ENCODE measurements at places on chromosomes 6 and 20.

GRCh38 chr6:157427969-157428368 is 47.0 kb downstream of the ZDHHC14 start:
- no peak for DNase-seq

DNA sequence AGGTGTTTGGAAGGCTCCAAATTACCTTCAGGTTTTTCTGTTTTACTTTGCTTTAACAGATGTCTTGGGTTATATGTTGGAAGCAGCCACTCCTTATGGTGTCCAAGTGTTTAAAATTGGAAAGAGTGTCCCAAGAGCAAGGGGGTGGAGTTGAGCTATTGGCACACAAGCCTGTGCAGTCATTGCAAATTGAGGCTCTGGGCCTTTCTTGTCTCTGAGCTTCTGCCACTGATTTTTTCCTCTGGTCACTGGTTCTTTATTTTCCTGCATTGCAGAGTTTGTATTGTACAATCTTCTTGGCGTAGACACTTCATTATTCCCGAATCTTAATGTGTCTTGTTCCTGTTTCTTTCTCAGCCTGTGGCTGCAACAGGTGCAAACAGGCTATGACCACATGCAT is 598.8 kb downstream of the RNF144B start:
- no peak for DNase-seq

- no peak for DNase-seq
These were observed 240.5 kb upstream of the PLN start for GRCh38 chr6:118307581-118307980.

DNA sequence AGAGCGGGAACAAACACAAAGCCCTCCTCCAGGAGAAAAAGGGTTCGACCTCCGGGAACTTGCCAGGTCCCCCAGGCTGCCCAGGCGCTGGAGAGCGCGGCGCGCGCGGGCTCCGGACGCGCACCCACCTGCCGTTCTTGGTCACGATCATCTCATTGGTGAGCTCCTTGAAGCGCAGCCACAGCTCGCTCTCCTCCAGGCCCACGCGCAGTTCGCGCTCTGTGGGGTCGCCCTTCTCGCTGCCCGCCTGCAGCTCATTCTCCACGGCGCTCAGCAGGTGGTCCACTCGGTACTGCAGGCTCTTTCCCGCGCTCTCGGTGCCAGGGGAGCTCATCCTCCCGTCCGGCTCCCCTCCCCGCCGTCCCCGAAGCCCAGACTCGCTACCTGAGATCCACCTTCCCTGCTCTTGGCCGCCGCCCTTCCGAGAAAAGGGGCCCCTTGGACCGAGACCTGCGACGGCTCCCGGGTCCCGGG is 356 bp downstream of the TBXT start:
- DNase-seq: no peak

DNA sequence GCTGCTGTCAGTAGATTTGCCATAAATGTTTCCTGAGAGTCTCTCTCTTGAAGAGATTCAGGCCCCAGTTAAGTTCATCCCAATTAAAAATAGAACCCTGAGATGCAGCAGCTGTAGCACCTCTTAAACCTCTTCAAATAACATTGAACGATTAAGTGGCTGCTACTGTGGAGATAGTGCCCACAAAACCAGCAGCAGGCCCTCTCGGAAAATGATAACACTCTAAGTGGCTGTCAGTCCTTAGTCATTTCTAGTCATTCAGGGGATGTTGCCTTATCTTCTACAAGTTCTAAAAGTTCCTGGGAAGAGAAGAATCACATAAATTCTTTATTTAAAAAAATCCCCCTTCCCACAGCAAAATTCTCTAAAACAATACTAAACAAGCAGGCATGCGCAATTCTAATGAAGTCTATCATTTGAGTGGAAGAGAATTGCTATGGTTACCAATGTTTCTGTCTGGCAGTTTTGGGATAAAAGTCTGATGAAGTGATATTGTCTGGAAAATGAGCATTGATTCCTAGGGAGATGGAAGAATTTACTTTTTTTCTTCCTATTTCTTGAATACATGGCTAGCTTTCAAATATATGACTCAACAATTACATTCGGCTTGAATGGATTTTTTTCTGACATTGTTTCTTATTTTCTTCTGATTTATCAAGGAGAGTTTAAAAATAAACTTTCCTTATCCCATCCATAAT is 131.9 kb downstream of the TRMT11 start:
- DNase-seq: no peak

DNA sequence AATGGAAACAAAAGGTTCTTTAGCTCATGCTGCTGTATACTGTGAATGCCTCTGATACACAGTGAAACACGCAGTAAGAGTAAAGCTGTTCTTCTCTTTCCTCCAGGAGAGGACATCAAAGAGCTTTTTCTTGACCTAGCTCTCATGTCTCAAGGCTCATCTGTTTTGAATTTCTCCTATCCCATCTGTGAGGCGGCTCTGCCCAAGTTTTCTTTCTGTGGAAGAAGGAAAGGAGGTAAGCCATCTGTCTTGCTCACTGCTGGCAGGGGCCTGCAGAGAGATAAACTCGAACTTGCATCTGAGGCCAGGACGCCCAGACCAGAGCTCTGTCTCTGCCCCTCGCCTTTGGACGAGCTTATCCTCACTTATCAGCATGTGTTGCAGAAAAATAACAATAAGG is 37.7 kb downstream of the LY86 start:
- DNase-seq: no peak

DNA sequence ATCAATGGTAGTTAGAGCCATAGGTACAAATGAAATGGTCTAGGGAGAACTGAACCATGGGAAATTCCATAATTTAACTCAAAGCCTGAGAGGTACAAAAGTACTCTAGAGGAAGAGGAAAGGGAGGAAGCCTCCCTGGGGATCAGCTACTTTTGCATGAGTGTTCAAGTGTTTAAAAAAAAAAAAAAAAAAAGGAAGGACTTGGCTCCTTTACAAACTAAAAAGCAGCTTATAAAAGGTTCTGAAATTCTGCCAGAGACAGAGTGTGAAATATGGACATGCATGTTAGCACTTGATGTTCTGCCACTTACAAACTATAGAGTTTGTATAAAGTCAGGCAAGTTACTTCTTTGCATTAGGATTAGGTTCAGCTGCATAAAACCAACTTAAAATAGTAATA is 290.0 kb downstream of the TBC1D7 start:
- no peak for DNase-seq

DNA sequence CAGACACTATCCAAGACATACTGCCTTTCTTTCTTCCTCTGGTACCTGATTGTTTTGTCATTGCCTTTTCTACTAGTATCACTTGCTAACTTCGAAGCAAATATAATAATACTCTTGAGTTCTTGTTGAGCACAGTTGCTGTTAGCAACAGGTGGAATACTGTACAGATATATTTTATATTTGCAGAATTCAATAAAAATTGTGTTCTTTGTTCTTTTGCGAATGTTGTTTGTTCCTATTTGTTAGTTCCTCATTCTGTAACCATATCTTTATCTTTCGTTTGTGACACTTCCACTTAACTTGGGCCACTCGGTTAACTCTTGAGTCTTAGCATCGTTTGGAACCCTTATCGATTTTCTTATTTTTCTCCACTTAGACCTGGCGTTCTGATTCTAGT is 868 bp downstream of the CYB5R4 start:
- DNase-seq: no peak

GRCh38 chr6:10205892-10206291 is 209.0 kb downstream of the TFAP2A start:
- DNase-seq: no peak

DNA sequence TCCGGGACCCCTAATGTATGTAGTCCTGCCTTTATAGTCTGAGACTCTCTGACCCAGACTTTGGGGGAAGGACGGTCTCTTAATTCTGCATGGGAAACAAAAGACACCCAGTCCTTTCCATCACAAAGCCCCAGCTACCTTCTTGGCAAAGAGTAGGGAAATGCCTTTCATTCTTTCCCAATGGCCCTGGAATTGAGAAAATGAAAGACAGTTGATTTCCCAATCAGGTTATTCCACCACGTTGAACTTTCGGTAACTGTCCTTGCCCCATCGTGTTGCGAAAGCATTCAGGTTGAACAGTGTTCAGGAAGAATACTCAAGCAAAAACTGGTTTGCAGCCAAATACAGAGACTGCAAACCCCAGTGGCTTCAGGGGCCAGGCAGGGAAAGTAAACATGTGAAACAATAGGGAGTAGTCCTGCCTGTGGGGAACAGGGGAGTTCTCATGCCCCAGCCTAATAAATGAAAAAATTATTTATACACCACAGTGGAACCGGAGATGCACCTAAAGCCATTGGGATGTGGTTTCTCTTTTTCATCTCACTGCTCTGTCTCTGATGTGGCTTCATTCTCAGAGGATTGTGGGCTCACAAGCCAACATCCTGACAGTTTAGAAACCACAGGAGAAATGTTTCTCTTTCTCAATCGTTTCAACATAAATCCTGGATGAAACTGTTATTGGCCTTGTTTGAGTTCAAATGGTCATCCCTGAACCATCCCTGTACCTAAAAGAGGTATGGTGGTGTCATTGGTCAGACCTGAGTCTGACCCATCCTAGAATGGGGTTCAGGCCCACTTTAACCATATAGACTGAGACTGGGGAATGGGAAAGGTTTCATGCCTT is 44.2 kb upstream of the SLC9A8 start:
- no peak for DNase-seq

DNA sequence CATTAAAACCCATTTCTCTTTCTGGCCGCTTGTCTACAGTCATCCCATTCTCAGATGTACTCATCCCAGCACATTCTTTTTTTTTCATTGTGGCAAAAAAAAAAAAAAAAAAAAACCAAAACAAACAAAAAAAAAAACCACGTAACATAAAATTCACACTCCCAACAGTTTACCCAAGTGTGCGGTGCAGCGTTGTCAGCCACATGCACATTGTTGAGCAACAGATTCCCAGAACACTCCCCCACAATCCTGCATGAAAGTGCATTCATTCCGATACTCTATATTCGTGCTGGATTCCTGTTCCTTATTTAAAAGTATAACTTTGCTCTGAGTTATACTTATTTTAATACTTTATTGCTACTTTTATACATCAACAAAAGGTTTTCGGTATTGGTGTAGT is 96.0 kb downstream of the SASH1 start:
- no peak for DNase-seq

- DNase-seq: no peak
These were observed 97.4 kb downstream of the EPB41L2 start for GRCh38 chr6:130965656-130966055.

DNA sequence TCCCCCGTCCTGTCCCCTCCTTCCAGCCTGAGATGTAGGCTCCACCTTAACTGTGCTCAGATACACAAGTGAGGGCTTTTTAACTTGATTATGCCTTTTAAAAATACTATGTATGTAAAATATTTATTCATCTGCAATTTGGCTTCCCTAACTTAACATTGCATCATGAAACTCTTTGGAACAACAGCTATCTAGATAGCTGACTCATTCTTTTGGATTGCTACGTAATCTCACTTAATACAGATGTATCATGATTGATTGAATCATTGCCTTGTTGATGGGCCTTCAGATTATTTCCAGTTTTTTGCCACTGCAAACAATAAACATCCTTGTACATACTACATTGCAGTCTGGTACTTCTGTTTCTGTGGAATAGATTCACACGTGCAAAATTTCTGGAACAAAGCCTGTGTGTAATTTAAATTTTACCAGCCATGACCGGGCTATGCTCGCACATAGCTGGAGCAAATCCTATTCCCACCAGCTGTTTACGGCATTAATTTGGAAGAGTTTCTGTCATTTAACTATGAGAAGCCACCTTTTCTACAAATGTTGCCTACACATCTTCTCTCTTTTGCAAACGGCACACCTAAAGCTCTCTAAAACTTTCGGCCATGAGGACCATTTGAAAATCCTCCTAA is 6.5 kb downstream of the PRND start:
- no peak for DNase-seq

- DNase-seq: no peak
These were observed 128.1 kb upstream of the STMND1 start for GRCh38 chr6:16973545-16974386.

GRCh38 chr6:11810039-11810541 is 31.5 kb upstream of the ADTRP start:
- no peak for DNase-seq

DNA sequence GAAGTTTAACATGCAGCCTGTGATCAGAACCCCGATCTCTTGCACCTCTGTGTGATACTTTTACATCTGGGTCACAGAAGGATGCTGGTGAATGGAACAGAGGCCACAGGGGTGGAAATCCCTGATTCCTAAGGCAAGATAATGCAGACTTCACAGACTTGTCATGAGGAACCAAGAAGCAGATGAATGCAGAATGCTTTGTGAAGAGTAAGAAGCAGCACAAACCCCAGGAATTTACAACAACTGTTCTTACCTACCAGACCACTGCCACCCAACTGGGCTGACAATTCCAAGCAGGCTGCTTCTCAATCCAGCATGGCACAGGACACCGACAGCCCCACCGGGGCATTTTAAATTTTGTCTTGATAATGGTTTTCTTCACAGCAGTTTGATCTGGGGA is 113.2 kb upstream of the CD93 start:
- DNase-seq: no peak

DNA sequence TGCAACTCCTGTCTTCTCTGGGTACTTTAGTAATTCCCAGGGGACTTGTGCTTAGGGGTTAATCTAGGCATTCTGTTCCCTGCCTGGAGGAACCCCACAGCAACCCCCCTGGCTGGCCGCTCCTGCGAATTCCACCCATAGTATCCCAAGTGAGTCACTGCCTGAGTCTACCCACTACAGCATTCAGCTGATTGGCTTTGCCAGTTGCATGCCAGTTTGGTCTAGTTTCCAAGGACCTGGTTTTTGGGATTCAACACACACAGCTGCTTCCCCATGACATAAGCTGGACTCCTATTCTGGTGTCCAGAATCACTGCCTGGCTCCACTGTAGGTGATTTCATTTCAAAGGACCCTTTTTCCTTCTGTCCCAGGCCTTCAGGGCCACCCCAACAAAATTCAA is 40.3 kb downstream of the PLCG1 start:
- DNase-seq: no peak

DNA sequence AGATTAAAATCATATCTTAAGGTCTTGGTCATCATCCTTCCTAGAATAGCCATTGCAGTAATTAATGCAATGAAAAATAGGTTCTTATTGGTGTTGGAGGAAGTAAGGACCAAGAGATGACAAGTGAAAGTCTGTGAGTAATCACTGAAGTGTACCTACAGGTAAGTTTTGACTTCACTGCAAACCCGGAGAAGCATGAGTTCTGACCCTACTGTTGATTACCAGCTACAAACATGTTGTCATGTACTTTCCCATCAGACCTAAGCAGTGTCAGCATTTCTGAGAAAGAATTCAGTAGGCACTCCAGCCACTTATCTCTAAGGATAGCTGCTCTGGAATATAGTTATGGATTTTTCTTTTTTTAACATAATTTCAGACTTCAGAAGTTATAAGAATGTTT is 280.9 kb downstream of the ZFAND3 start:
- no peak for DNase-seq

- no peak for DNase-seq
These were observed 58.9 kb upstream of the NXT1 start for GRCh38 chr20:23291575-23292240.

Data from D721Med (cell line).